ENCODE measurements at places on chromosomes 1 and 21.

- no peak for DNase-seq
Observed at GRCh38 chr1:167105271-167106118, 11.6 kb downstream of the STYXL2 start.

DNA sequence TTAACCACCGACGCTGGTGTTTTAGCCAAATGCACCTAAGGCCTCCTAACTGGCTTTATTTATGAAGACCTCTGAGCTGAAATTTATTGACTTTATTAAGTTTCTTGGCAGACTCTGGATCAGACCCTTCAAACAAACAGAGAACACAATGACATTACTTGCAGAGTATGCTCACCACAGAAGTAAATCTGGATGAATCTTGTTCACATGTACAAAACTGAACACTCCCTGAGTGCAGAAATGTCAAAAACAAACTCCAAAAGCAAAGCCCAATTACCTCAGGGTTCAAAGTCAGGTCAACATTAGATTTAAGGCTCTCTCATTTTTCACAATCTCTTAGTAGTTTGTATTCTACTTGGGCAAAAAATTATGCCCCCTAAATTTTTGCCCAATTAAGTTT is 218.6 kb downstream of the SLC45A1 start:
- no peak for DNase-seq

DNA sequence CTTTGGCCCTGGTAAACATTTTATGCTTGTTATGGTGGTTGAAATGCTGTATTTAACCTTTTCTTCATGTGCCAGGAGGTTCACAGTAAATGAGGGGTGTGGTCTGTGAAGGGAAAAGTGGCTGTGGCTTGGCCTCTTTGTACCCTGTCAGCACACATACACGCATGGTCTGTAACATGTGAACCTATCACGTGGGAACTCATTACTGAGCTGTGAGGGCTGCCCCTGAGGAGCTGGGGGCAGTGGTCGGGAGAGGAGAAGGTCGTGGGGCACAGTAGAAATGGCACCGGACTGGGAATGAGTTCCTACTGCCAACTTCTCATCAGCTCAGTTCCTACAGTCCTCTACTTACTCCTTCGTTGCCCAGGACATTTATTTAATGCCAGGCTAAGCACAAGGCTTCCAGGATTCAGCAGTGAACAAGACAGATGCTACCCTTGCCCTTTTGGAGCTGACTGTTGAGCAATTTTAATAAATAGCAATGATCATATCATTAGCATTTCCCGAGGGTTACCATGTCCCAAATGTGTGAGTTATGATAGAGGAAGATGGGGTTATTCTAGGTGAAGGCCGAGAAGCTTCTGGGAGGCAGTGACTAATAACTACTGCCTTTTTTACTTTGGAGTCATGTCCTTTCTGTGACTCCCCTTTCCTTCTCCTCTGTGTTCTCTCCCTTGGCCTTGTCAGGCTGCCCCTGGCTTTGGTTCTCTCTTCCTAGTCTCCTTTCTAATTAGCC is 38.8 kb downstream of the DDR2 start:
- DNase-seq: no peak

DNA sequence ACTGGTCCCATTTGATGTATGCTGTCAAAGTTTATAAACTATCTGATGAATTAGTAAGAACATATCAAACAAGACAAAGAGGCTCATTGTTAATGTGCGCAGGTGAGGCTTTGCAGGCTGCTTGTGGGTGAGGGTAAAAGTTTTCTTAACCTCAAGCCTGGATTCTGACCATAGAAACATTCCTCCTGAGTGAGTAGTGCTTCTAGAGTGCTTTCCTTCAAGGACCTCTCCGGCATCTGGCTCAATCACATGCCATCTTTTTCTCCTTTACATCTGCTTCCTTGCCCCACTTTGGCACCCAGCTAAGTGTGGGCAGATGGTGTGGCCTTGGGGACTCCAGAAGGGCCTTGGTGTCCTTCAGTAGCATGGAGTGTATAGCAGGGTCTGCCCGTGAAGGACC is 104.0 kb downstream of the ROR1 start:
- no peak for DNase-seq

GRCh38 chr1:87888446-87888845 is 559.8 kb downstream of the LMO4 start:
- no peak for DNase-seq

DNA sequence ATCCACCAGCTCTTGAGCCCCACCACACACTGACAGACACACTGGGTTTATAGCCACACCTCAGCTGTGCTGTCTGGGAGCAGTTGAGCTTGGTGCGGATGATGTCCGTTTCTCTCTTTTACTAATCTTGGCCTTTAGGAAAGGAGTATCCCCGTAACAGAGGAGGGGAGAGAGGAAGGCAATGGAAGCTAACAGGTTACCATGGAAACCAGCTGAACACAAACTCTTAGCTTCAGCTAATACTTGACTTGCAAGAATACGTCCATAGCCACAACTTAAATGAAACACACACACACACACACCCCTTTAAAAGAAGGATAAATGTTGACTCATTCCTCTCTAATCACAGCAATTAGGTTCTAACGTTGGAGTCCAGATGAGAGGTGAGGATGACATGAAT is 28.0 kb upstream of the LRRN2 start:
- DNase-seq: no peak

GRCh38 chr1:228315484-228315944 is 91.1 kb downstream of the TRIM11 start:
- no peak for DNase-seq

- no peak for DNase-seq
Observed at GRCh38 chr1:161994175-161994668, 29.4 kb downstream of the OLFML2B start.

GRCh38 chr1:47424336-47424982 is 8.4 kb downstream of the FOXE3 start:
- no peak for DNase-seq

DNA sequence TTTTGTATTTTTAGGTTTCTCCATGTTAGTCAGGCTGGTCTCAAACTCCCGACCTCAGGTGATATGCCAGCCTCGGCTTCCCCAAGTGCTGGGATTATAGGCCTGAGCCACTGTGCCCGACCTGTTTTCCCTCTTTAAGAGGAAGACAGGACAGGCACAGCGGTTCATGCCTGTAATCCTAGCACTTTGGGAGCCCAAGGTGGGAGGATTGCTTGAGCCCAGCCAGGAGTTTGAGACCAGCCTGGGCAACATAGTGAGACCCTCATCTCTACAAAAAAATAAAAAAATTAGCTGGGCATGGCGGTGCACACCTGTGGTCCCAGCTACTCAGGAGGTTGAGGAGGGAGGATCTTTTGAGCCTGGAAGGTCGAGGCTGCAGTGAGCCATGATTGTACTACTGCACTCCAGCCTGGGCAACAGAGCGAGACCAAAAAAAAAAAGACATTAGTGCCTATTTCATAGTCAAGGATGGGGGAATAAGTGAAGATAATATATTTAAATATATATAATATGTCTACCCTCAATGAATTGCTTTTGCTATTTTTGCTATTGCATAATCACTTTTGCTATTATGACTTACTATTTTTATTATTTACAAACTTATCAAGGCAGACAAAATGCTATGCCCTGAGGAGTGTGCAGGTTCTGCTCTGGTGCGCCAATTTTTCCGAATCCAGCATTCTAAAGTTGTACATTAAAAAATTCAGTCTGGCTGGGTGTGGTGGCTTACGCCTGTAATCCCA is 17.7 kb downstream of the MARCKSL1 start:
- DNase-seq: no peak

DNA sequence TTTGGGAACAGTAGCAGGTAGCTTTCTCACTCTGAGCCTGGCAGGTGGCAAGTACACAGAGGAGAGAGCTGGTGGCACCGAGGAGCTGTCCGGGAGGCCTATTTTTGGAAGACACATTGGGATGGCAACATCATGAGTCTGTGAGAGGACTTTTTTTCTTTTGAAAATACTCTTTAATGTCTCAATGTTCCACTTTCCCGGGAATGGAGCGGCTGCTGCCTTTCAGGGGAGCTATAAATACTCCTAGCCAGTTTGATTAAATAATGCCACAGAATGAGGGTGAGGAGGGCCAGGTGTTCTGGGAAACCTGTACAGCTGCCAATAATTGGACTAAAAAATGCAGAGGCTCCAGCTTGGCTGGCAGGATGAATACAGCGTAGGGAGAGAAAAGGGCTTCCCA is 93.3 kb upstream of the COG2 start:
- DNase-seq: no peak

DNA sequence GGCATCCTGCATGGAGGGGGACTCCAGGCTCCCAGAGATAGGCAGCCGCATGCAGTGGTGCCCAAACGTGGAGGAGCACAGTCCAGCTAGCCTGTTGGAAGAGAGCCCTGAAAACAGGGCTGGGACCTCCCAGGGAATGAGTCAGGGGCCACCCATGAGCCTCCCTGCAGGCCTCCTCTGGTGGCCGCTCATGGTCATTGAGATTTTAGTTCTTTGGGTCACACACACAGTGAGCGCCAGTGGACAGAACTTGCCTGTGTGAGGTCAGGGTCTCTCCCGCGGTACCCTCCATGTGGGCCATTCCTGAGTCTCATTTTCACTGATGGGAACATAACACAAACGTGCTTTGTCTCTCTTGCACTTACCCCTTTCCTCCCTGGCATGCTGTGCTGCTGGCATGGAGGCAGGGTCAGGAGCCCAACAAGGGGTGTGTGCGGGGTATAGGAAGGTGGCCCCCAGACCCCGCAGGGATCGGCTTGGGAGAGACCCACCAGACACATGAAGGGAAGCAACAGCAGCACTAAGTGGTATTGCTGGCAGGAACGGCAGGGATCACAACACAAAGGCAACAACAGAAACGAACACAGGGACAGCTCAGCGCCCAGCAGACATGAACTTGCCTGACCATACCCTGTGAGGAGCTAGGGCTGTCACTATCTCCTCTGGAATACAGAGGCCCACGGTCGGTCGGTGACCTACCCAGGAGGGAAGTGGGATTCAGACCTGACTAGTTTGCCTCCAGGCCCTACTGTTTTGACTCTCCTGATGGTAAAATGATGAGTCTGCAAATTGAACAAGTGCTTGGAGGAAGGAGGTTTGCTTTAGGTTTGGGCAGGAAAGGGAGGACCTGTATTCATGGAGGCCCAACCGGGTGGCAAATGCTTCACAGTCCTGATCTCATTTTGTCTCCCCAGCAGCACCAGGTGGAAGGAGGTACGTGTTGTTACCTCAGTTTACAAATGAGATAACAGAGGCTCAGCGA is 31.8 kb downstream of the ABCG1 start:
- DNase-seq: no peak

- DNase-seq: no peak
Observed at GRCh38 chr1:88661188-88661587, 22.9 kb upstream of the PKN2 start.

DNA sequence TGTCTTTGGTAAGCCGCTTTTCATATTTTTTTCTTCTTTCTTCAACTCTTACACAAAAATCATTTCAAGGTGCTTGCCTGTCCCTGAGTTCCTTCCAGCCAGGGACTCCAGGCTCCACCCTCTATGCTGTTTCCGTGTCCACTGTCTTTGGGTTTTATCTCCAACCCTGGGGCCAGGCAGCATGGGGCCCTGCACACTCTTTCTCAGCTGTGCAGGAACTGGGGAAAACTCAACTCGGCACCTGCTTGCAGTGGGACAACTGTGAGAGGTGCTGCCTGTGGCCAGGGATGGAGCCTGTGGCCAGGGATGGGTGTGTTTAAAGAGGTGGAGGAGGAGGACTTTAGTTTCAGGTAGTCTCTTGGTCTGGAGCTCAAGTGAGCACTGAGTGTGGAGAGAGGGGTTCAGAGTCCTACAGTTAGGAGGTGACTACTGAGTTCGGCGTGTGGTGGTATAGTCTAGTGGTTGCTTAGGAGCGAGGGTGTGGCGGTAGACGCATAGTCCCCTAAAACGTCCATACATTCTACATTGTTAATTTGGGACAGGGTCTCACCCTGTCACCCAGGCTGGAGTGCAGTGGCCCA is 13.4 kb downstream of the TNFRSF8 start:
- DNase-seq: no peak

DNA sequence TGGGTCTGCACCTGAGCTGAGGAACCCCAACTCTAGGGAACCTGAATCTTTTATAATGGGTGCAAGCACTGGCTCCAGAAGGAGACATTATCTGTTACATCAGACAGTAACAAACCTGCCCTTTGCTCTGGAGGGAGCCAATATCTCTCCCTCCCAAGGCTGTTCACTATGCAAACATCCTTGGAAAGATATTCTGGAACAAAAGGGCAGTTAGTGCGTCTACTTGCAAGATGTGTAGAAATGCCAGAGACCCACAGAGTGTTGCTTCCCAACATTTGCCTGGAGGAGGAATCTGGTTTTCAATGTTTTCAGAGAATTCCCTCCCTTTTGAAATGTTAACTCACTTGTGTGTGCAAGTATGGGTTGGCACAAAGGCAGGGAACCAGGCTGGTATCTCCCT is 31.9 kb downstream of the UMODL1 start:
- no peak for DNase-seq

DNA sequence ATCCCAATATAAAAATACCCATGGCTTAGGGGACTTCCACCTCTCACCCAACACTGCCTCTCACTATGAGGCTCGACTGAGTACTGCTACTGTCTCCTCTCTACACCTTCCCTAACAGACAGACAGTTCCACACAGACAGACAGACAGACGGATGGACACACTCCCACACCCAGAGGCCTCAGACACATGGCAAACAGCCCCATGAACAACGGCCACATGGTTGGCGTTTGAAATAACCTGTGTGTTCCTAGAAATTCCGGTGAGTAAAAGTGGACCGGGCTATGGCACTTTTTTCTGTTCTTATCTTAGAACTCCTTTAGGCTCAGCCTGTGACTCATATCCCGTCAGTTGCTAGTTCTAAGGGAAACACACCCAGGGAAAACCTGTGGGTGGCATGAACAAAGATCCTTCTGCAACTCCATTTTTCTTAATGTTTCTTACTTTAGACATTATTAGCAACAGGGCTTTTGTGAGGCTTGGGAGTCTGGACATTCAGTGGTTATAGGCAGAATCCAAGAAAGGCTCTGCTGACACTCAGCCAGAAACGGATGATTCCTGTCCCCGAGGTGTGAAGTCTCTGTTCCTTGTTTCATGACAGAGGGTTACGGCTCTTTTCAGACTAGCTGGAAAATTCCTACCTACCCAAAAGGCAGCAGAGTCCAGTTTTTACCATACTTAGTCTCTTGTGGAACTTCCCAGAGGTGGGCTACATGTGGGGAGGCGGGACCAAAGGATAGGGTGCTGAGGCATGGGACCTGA is 90.5 kb upstream of the TLR5 start:
- no peak for DNase-seq

- DNase-seq: no peak
Observed at GRCh38 chr1:64828829-64829228, 84.0 kb downstream of the RAVER2 start.

GRCh38 chr21:16536643-16537434 is 807.1 kb downstream of the USP25 start:
- DNase-seq: no peak

Data from activated CD4-positive, alpha-beta memory T cell treated with anti-CD3 and anti-CD28 coated beads, Interleukin-2, amount 10 ng/mL, durations not matched to agents 7 days and 5 days (primary cell).